ENCODE measurements at places on chromosomes 13 and 19.

GRCh38 chr19:17488593-17489391 is 18.5 kb downstream of the SLC27A1 start:
- DNase-seq = peak; percentile 63

- DNase-seq = no peak
These were observed 27.1 kb upstream of the POMP start for GRCh38 chr13:28631801-28632200.

- no peak for DNase-seq
These were observed 28.3 kb upstream of the GARRE1 start for GRCh38 chr19:34226036-34226435.

- DNase-seq = no peak
These were observed 1193.1 kb downstream of the EFNB2 start for GRCh38 chr13:105342281-105342820.

GRCh38 chr19:12603714-12604113 is 6.9 kb downstream of the ZNF490 start:
- DNase-seq = no peak

GRCh38 chr13:20803180-20803965 is 29.6 kb upstream of the EEF1AKMT1 start:
- DNase-seq = no peak

DNA sequence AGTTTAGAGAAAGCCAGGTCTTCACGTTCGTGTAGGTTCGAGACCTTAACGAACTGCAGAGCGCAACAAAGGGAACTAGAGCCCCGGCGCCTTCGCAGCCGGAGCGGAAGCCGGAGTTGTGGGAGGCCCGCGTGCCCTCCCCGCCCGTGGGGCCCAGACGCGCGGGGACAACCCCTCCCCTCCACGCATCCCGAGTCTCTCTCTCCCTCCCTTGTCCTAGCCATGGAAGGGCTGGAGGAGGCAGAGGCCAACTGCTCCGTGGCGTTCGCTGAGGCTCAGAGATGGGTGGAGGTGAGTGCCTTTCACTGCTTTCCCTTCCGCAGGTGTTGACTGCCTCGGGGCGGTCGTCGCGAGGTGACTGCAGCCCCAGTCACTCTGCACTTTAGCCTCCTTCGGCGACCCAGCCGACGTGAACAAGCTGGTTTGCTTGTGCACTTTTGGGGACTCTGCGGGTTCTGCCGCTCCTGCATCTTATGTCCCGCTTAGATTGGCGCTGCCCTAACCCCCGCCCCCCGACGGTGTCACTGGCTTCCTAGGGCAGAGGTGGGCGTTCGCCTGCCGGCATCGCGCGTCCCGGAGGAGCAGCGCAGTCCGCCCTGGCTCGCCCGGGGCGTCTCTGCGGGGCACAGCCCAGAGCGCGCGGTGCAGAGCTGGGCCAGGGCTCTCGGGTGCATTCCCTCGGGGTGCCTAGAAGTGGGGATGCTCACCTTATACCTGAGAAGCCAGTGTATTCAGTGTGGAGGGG is 478 bp downstream of the LMO7 start:
- DNase-seq = no peak

- no peak for DNase-seq
These were observed 840 bp upstream of the CCNA1 start for GRCh38 chr13:36431204-36432105.

DNA sequence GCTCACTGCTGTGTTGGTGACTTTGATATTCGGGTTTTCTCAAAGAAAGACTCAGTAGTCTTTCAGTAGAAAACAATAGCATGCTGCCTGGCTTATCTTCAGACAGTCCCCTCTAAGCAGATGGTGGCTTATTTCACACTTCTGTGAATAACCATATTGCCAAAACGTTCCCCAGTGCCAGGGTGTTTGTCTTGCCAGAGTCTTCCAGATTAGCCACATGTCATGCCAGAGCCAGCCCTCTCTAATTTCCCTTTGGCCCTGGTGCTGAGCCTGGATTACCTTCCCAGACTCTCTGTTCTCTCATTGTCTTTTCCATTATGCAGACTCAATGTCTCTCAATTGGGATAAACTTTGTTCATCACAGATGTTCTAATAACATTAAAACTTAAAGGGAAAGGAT is 488.0 kb upstream of the ATXN8OS start:
- DNase-seq = no peak

DNA sequence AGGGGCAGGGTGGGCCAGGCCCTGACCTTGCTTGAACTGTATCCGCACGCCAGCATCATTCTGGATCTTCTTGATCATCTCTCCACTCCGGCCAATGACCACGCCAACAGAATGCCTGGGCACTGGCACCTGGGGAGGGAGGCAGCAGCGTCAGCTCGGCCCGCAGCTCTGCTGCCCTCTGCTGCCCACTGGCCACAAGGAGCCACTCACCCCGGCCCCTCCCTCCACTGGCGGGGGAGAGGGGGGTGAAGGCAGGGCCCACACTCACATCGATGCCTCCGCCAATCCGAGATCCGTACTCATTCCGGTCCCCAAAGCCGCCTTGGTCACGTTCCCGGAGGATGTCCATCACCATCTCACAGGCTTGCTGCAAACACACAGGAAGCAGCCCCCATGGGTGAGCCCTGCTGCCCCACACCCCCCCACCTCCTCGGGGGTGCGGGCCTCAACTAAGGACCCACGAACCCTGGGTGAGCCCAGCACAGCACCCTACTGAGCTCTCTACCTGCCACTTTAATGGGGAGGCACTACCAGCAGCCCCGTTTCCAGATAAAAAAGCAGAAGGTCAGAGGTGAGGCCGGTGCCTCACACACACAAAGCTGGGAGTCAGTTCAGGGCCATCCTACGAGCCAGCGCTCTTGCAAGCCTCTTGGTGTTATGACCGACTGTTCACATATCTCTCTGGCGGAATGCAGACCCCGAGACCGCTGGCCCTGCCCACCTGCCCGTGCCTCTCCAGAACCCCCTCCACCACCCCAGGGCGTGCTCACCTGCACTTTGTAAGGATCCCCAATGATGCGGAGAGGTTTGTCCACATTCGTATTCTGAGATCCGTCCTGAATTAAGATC is 6.7 kb downstream of the KHSRP start:
- DNase-seq = no peak

GRCh38 chr13:88937384-88937783 is 1266.2 kb downstream of the SLITRK5 start:
- DNase-seq = no peak

DNA sequence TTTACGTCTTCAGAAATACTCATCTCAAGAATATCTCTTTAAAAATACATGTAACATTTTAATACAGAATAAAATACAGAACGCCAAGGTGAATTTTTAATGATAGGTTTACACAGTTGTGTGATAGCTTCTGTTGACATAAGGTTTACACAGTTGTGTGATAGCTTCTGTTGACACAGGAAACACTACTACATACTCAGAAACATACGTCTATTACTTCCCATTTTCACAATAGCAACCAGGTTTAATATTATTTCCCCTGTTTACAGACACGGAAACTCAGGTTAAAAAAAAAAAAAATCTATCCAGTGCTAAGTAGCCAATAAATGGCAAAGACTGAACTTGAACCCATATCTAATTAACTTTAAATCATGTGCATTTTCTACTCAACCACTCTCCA is 571.2 kb downstream of the LIG4 start:
- DNase-seq = no peak

GRCh38 chr19:48867746-48868113 is 687 bp downstream of the PLEKHA4 start:
- DNase-seq = no peak

DNA sequence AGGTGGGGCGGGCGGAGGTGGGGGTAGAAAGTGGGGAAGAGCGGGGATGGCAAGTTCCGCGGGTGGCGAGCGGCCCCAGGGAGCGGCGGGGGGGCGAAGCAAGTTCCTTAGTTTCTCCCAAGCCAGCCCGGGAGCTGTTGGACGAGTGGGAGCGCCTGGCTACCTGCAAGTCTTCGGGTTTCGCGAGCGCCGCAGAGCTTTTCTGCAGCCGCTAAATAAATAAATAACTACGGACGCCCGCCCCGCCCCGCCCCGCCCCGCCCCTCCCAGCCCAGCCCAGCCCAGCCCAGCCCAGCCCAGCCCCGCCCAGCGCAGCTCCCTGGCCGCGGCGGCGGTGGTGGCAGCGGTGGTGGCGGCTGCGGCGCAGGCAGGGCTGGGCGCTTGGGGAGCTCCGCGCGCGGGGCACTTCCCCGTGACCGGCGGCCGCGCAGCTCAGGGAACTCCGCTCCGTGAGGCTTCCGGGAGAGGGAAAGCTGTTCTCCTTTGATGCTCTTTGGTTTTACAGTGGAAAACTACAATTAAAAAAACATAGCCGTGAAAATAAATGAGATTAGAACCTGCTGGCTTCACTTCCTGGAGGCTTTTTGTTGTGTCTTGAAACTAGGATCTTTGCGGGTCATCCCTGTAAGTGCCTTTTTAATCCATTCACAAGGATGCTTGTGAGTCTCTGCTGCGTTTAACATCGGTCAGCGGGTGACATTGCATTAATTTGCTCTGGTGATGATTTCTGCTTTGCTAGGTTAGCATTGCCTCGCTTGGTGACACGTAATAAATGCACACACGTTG is at the start of gene UBE2L5:
Gene UBE2L5 (plus strand): TSS at position 440 of the 786 bp plus-strand sequence. CDS start 5,498 bp downstream, outside the sequence.
- peak; percentile 33 for DNase-seq

GRCh38 chr19:44820648-44821609 is 12.0 kb downstream of the BCAM start:
- DNase-seq = no peak

DNA sequence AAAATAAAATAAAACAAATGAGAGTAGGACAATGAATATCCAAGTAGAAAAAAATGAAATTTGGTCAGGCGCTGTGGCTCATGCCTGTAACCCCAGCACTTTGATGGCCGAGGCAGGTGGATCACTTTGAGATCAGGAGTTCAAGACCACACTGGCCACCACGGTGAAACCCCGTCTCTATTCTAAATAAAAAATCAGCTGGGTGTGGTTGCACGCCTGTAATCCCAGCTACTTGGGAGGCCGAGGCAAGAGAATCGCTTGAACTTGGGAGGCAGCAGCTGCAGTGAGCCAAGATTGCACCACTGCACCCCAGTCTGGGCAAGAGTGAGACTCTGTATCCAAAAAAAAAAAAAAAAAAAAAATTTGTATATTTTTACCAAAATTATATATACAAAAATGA is 18.2 kb upstream of the ZMYM5 start:
- DNase-seq = no peak

- DNase-seq = no peak
These were observed 417.4 kb downstream of the EFNB2 start for GRCh38 chr13:106118050-106118449.

- DNase-seq = no peak
These were observed 5.0 kb upstream of the TINCR start for GRCh38 chr19:5572556-5573286.

GRCh38 chr19:31205887-31206518 is 143.2 kb downstream of the TSHZ3 start:
- no peak for DNase-seq

DNA sequence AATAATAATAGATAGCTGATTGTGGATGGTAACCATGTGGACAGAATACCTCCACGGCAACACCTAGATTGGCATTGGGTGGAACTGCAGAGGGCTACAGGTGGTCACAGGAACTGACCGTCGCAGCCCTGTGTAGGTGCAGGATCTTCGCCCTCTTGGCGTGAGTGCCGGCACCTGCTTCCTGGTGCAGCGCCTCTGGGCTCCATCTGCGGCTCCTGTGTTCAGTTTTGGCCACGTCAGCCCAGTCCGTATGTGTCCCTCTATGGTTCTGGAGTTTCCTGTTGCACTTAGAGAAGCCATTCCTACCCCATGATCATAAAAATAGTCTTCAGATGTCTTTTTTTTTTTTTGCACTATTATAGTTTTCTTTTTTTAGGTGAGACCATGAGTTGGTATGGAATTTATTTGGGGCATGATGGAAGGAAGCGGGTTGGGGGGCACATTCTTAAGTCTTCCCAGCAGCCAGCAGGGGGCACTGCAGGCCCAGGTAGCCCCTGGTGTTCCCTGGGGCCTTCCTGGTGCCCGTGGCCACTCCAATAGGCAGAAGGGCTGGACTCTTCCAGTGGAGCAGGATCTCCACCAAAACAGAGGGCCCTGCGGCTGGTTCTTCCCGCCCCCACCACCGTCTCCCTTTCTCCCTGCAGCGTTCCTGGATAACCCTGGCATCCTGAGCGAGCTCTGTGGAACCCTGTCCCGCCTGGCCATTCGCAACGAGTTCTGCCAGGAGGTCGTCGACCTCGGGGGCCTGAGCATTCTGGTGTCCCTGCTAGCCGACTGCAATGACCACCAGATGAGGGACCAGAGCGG is 10.1 kb upstream of the SLC25A42 start:
- peak; percentile 34 for DNase-seq

DNA sequence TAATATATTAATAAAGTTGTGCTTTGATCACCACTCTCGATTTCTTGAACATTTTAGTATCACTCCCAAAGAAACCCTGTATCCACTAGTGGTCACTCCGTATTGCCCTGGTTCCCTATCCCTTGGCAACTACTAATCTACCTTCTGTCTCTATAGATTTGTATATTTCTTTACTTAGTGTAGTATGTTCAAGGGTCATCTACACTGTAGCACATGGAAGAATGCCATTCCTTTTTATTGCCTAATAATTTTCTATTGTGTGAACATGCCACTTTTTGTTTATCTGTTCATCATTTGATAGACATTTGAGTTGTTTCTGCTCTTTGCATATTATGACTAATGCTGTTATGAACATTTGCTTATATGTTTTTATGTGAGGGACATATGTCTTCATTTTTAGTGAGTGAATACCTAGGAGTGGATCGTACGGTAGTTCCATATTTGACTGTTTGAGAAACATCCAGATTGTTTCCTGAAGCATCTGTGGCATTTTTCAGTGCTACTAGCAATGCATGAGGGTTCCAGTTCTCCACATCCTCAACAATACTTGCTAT is 254.0 kb downstream of the GPC6 start:
- DNase-seq = no peak

DNA sequence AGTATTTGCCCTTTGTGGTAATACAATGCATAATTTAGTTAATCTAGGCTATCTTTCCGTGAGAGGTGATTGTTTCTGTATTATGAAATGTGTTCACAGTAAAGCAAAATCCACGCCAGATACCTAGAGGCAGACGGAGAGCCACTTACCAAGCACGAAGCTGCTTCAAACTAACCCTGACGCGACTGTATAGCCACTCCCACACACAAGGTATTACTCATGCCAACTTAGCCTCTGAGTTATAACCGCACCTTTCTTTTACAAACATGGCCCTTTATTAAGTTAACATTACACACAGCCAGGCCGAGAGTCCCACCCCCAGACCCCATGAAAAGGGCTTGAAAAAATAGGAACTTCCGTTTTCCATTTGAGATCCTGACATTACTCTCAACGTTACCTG is 185.7 kb downstream of the ABCC4 start:
- no peak for DNase-seq

DNA sequence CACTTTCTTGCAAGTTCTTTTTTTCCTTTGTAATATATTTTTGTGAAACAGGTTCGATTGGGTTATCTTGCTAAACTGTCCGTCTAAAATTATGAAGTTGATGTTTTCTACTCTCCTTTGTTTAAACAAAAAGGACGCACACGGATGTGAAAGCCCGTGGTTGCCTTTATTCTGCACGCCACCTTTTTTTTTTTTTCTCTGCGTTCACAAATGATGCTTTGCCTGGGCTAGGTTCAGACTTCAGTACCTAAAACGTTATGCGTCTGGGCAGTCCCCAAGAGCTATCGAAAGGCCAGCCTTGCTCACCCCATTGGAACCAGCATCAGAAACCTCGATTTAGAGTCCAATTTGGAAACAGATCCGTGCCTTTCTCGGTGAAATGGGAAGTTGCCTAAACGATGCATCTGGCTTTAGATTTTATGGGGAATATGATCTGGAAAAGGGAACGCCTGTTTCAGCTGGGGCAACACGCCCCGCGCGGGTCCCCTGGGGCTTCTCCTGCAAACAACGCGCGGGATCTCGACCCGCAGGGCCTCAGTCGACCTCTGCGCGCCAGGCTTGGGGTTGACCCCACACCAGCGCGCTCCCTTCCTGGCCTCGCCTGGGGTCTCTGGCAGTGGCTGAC is 113.9 kb downstream of the KCNRG start:
- DNase-seq = no peak

All from stimulated activated CD4-positive, alpha-beta T cell treated with anti-CD3 and anti-CD28 coated beads, Interleukin-1b, Interleukin-23, amount 100 ng/mL, for 1 hour (primary cell).